Activated T-cell treated with anti-CD3 and anti-CD28 coated beads, Interleukin-2, amount 50 U/mL, for 72 hours (primary cell): ENCODE measurements at places on chromosomes 11 and 22.

GRCh38 chr11:73177380-73177777 is 35.3 kb upstream of the FCHSD2 start:
- DNase-seq = no peak

GRCh38 chr11:47340980-47341775 is 11.3 kb downstream of the MYBPC3 start:
- no peak for DNase-seq

DNA sequence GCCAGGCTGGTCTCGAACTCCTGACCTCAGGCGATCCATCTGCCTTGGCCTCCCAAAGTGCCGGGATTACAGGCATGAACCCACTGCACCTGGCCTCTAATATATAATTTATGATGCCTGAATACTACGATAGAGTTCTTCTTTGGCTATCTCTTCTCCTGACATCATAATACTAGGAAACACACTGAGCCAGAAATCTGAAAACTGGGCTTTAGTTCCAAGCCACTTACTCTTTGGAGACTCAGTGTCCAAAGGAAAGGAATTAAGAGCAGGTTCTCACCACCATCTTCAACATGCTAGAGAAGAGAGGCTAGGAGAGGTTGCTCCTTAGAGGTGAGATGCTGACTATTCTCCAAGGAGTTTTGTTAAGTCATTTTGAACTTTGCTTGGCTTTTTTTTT is 52.4 kb downstream of the UBASH3B start:
- DNase-seq = no peak

- no peak for DNase-seq
These were observed 3.4 kb downstream of the ARSA start for GRCh38 chr22:50624347-50625130.

- no peak for DNase-seq
These were observed 38.3 kb upstream of the HMGXB4 start for GRCh38 chr22:35219012-35219411.

- DNase-seq = peak; percentile 64
These were observed at the start of gene BSX for GRCh38 chr11:122981388-122982264. BSX (minus strand) TSS chr11:122981834; CDS start chr11:122981671, 163 bp downstream.

DNA sequence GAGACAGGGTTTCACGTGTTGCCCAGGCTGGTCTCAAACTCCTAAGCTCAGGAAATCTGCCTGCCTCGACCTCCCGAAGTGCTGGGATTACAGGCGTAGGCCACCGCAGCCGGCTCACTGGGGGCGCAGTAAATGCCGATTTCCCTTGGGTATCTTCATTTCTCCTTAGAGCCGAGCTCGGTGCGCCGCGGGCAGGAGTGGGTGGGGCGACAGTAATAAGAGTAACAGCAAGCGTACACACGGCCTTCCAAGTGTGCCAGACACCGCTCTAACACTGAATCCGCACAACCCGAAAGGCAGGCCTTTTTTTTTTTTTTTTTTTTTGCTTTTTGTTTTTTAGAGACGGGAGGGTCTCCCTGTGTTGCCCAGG is 500 bp upstream of the ADSL start:
- peak; percentile 70 for DNase-seq

GRCh38 chr11:115712296-115712695 is 208.1 kb upstream of the CADM1 start:
- no peak for DNase-seq

DNA sequence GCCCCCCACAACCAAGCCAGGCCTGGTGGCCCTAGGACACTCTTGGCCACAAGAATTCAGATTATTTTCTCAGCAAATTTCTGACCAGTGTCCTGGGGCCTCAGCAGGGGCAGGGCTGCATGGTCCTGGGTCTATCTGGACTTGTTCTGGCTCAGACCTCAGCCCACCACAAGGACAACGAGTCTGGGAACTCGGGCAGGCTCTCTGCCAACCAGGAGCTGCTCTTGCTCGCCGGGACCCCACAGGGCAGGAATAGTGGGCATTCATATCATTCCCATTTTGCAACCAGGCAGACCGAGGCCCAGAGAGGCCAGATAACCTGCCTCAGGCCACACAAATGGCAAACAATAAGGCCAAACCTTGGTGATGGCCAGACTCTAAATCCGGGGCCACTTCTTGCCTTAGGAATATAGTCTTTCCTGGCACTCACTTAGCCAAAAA is 75.4 kb upstream of the WNT7B start:
- no peak for DNase-seq

DNA sequence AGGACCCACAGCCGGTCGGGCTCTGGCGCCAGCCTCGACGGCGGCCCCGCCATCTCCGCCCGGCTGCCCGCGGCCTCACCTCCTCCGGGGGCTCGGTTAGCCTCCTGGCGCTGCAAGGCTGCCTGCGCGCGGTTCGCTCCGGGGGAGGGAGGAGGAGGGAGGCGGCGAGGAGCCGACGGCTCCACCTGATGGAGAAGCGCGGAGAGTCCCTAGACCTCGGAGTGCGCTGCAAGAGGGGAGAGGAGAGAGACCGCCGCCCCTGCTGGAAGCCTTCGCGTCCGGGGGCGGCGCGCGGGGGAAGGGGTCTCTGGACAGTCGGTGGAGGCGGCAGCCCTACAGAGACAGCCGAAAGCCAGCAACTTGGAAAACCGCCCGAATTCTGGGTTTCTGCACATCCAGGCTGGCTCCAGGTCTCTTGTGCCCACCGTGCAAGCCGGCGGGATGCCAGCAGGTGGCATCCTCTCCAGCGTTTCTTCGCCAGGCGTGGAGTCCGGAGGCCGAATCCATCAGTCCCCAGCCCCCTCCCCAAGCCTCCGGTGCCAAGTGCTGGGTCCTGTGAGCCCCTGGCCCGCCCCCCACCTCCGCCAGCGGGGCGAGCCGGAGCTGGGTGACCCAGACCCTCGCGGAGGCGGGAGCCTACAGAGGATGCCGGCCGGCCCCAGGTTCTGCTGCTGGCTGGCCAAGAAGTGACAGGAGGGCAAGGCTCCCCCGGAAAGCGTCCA is 2.9 kb upstream of the KIRREL3 start:
- DNase-seq = no peak

DNA sequence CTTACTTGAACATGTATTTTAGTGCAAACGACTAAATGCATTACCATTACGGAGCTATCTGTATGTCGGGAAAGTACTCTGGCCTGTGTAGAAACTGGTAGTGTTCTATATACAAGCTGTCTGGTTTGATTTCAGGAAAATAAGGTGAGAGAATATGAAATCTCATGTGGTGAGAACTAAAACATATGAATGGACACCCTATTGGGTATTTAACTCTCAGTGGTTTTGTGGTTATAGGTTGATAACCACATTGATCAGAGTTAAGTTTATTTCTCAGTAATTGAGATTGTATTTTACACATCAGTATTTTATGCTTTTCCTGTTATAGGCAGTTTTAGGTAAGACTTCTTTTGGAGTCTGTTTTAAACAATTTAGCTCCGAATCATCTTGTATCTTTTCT is 10.4 kb downstream of the ANO5 start:
- no peak for DNase-seq

DNA sequence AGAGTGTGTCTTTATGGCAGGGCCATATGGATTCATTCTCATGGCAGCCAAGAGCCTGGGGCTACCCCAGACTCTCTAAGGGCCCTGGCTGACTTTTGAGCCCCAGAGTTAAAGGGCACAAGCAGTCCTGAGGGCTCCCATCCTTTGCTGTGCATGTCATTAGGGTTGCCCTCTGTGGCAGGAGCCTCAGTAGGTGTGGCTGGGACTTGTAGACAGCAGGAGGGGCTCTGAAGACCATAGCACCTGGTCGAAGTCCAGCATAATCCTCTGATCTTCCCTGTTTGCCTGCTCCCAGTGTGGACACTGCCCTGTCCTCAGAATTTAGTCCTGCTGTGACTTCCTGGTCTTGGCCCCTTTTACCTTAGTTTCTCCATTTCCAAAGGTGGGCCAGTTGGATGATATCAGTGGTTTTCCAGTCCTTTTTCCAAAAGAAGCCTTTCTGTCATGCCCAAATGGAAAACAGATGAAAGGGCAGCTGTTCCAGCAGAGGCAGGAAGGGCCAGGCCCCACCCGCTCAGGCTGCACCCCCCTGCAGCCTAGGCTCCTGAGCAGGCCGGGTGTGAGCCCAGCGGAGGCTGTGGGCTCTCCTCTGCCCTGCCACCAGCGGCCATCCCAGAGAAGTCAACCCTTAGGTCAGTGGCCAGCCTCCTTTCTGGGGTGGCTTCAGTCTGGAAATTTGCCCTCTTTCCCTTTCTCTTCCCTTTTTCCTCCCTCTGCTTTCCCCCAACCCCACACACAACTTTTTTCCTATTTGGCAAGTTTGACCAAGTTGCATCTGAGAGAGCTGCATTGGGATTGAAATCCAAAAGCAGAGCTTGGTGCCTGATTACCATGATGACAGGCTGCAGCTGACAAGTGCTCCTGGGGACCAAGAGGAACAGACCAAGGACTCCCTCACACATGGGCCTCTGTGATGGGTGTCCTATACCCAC is 32.8 kb upstream of the SUSD2 start:
- no peak for DNase-seq

DNA sequence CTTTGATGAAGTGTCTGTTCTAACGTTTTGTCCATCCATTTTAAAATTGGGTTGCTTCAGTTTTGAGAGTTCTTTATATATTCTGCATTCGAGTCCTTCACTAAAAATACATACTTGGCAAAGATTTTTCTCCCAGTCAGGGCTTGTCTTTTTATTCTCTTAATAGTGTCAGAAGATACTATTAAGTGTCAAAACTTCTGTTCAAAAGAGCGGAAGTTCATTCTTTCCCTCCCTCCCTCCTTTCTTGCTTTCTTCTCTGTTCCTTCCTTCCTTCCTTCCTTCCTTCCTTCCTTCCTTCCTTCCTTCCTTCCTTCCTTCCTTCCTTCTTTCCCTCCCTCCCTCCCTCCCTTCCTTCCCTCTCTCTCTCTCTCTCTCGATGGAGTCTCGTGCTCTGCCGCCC is 7.6 kb upstream of the MUC6 start:
- no peak for DNase-seq

GRCh38 chr11:115896084-115896483 is 391.9 kb upstream of the CADM1 start:
- DNase-seq = no peak

- no peak for DNase-seq
These were observed 5.6 kb upstream of the SEC14L4 start for GRCh38 chr22:30511109-30511508.

- DNase-seq = no peak
These were observed 56.2 kb upstream of the CSNK2A3 start for GRCh38 chr11:11409224-11409623.
